ENCODE measurements at places on chromosomes 1 and 21.

DNA sequence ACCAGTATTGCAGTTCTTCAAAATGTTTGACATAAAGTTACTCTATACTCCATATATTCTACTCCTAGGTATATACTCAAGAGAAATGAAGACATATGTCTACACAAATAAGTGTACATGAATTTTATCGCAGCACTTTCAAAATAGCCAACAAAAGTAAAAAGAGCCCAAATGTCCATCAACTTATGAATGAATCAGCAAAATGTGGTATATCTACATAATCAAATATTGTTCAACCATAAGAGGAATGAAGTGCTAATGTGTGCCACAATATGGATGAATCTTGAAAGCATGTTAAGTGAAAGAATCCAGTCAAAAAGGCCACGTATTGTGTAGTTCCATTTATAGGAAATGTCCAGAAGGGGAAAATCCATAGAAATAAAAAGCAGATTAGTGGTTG is 98.6 kb upstream of the F3 start:
- DNase-seq = no peak

DNA sequence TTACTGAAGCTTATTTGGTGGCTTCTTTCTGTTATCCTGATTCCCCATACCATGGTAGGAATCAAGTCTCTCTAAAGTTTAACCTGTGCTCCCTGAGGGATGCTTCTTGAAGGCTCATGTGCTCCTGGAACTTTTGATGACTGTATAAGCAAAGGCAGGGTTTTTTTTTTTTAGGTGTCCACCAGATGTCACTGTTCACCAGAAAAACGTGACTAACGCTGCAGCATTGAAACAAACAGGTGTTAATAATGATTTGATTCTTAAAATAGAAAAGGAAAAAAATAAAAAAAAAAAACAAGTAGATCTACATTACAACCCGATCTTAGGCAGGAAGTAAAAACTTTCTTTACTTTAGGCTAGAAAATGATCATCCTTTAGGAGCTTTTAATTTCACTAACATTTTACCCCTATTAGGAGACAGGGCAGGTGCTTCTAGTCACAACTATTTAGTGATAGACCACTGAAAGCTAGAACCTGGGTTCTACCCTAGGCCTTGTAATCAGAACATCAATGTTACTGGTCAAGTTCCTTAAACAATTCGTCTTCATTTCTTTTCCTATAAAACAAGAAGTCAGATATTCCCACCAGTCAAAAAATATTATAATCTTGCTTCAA is 223.0 kb downstream of the PLA2G4A start:
- DNase-seq = no peak

DNA sequence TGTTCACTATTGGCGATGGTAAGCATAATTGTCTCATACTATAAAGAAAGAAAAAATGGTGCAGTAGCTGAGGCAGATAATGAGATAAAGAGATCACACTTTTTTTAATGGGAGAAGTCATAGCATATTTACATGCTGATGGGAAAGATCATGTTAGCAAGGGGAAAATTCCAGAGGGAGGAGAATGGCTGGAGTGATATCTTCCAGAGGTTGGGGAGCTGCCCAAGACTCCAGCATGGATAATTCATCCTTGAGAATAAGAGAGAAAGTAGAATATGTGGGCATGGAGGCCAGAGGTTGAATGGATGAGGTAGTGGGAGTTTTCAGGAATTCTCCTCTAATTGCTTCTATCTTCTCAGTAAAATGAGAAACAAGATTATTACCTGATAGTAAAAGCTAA is 45.8 kb upstream of the RGS1 start:
- DNase-seq = no peak

GRCh38 chr1:241424480-241424971 is 67.5 kb upstream of the RGS7 start:
- no peak for DNase-seq

DNA sequence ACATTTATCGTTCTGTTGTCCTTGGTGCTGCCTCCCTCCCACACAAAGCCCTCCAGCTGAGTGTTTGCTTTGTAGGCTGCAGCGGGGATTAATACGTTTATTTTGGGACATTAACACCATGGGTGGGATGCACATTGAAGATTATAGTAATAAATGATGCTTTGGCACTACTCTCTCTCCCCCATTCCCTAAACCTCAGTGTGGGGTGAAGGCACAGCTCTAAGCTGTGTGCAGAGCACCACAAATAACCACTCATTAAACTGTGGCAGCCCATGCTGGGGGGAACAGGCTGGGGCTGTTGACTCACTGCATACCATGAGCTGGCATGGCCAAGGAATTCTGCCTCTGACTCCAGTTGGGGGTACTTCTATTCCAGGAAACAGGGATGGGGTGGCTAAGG is 7.7 kb downstream of the PCP4L1 start:
- DNase-seq = no peak

DNA sequence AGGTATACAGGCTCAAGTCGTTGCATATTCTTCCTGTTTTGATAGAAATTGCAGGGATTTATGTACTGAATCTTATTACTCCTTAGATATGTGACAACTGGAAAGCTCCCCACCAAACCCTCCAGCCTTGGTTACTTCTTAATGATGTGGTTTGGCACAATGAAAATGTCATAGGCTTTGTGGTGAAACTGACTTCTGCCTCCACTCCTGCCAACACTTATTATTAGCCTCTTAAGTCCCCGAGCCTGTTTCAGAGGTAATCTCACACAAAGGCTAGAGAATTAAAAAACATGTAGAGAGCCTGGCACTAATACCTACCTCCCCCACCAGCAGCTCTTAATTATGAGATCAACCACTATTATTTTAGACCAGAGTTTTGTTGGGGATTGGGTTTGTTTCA is 4.2 kb downstream of the COX20 start:
- DNase-seq = no peak

- peak; percentile 35 for DNase-seq
Measured at GRCh38 chr1:150567341-150567716, 12.1 kb downstream of the MCL1 start.

DNA sequence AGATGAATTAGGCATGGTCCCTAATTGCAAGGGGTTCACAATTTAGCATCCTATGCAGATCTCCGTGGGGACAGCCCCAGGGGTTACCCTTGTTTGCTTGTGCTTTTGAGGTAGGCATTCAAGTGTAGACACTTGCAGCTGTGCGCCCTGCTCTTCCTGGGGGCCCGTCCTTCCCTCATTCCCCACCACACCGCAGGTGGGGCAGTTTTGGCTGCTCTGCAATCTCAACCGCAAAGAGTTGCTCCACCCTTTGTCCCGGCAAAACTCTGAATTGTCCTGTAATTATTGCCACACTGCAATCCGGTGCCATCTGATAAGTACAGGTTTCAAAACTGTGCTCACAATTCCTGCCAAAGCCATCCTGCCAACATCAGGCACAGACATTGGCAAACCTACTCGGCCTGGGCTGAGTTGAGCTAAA is 65.4 kb upstream of the LYST start:
- DNase-seq = no peak

- DNase-seq = peak; percentile 65
Measured at GRCh38 chr1:42173155-42173933, 8.8 kb upstream of the GUCA2A start.

GRCh38 chr1:157960773-157961172 is 32.7 kb upstream of the KIRREL1 start:
- DNase-seq = no peak

DNA sequence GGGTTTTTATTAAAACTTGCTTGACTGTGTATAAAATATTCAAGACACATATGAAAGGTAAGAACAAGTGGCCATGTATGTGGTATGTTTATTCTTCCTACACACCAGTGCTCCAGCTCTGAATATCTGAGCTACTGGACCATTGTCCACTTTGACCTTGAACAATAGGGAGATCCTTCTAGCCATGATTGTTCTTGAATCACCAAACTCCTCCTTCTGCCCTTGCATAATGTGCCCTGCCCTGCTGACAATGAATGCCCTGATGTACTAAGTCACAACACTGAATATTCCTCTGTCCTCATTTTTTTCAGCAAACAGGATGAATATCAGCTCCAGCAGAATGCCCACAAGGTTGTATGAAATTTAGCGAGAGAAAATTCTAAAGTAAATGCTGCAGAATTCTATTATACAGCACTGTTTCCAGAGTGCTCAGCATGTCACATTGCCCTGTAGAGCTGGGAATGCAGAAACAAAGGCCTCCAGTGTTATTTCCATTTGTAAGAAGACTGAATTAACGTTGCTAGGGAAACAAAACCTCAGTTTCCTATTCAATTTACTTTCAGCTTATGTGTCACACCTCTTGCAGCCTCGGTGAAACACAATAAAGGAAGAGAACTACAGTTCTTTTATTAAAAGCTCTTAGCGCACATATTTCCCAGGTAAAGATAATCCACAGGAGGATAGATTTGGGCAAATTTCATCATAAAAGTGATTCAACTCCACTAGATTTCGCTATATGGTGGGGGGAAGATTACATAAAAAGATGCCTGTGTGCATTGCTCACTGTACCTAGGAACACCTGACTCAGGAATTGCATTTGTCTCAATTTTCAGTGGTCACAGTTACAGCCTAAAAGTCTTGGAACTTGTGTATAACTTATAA is 187.4 kb upstream of the ATP1B1 start:
- no peak for DNase-seq

GRCh38 chr1:237528545-237528944 is 362.2 kb downstream of the ZP4 start:
- no peak for DNase-seq

DNA sequence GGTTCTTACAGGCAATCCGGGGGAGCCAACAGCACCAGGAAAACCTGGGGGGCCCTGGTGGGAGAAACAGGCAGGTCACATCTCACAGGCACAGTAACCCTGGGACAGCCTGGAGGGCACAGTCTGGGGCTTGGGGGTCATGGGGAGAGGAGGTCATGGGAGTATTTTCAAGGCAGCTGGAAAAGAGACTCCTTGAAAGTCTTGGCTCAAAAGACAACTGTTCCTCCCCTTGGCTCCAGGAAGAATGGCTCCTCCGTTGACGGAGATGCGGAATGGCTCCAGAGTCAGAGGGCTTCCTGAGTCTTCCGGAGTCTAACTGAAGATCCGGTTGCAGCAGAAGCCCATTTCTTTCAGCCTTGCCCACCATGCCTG is 25.9 kb upstream of the PEF1 start:
- no peak for DNase-seq

DNA sequence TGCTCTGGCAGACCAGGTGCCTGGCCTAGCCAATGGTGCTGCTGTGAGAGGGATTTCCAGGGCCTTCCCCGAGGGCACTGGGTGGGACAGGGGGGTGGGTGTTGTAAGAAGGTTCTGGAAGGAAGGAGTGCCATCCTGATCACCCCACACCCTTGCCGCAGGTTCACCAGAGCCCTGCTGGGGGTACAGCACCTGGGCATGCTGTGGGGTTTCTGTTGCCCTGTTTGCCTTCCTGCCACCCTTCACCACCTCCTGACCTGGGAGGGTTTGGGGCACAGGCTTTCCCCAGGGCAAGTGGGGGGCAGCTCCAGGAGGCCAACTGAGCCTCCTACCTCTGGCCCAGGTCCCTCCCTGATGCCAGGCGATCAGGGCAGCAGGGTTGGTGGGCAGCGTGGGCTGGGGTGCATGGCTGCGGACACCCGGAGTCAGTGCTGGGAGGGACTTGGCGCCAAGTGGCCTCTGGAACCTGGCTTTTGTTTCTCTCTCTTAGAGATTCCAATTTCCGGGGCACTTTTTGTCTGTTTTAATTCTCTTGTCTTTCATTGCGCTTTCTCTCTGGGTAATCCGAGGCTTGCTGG is 318.8 kb downstream of the PTPRU start:
- DNase-seq = no peak

GRCh38 chr1:243483071-243483771 is 227.4 kb downstream of the SDCCAG8 start:
- DNase-seq = no peak

DNA sequence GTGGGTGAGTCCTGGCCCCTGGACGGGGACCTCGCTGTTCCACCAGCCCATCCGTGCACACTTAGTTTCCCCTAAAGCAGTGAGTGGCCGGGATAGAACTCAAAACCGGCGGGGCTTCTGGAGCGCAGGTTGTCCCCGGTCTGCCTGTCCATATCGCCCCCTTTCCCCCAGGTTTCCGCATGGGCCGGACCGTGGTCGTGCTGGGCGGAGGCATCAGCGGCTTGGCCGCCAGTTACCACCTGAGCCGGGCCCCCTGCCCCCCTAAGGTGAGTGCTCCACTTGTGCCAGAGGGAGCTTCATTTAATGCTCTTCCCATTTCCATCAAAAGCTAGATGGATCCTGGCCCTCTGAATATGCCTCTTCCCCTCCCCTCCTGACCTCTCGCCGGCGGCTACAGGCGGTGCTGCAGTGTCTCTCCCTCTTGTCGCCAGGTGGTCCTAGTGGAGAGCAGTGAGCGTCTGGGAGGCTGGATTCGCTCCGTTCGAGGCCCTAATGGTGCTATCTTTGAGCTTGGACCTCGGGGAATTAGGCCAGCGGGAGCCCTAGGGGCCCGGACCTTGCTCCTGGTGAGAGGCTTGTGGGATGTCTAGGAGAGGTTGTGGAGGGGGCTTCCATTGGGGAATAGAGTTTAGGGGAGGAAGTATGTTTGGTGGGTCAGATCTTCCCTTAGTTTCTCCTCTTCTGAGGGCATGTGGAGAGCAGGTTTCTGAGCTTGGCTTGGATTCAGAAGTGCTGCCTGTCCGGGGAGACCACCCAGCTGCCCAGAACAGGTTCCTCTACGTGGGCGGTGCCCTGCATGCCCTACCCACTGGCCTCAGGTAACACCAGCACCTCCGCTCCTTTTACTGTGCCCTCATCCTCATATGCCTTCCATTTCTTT is 683 bp downstream of the PPOX start:
- DNase-seq = no peak

- no peak for DNase-seq
Measured at GRCh38 chr1:160925652-160926244, 28.9 kb downstream of the ITLN2 start.

DNA sequence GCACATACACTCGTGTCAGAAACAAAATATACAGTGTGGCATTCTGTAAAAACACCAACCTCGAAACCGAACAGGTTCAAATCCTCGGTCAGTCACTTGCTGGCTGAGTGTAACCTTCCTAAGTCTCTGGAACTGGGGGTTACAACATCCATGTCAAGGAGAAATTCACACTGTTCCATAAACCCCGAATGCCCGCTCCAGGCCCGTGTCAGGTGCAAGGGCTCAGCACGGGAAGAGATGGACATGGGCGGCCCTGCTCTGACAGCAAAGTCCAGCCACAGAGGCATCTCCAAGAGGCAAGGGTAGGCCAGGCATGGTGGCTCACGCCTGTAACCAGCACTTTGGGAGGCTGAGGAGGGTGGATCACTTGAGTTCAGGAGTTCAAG is 79.5 kb downstream of the SLC66A1 start:
- DNase-seq = no peak

All from activated T-cell treated with anti-CD3 and anti-CD28 coated beads, Interleukin-2, amount 50 U/mL, for 4 hours (primary cell).